CD4-positive, alpha-beta memory T cell (primary cell): ENCODE measurements at places on chromosomes 1 and 21. TPM values are rescaled to one million over a fixed set of nuclear protein-coding genes. Genes with fewer than 3 reads are reported as not detected.

DNA sequence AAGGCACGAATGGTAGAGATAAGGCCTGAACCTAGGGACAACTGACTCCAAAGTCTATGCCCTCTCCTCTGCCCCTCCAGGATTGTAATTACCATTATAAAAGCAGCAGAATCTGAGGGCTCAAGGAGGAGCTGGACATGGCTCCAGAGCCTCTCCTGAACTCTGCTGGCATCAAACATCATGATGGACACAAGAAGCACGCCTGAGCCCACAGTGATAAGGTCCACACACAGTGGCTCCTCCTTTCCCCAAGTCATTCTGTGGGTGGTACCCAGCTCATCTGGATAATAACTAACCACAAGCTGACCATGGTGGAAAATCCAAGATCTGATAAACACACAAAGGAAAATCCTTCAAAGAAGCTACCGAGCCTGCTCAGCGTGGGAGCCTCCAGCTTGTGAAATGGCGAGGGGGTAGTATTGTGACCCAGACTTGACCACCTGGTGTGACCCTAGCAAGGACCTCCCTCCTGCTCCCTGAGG, 85.2 kb downstream of the HIVEP3 start:
- DNase-seq = no peak

- no peak for DNase-seq
Observed at GRCh38 chr1:221165839-221166500, 286.7 kb downstream of the HLX start.

The LCE6A gene
- total RNA-seq = not detected

The HIVEP3 gene
- total RNA-seq = 10.5 TPM

GRCh38 chr21:46518983-46519583, 60.4 kb downstream of the DIP2A start:
- no peak for DNase-seq

The CFAP141 gene
- total RNA-seq = not detected

DNA sequence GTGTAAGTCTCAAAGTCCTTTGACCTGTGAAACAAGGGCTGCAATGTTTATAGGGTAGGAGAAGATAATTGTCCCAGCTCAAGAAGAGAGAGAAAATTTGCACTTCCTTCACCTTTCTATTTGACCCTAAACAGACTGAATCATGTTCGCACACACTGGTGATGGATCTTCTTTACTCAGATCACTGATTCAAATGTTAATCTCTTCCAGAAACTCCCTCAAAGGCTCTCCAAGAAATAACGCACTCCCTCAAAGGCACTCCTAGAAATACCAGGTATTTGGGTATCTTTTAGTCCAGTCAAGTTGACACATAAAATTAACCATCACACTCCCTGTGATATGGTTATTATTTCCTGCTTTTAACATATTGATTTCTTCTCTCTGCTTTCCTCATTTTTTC, 30.5 kb upstream of the PTGS2 start:
- DNase-seq = no peak

GRCh38 chr1:66750577-66750976, 1.7 kb upstream of the DYNLT5 start:
- DNase-seq = no peak

GRCh38 chr1:173914366-173914871, 2.7 kb downstream of the SERPINC1 start:
- DNase-seq = peak; percentile 10

GRCh38 chr1:10338611-10339010, 60.3 kb upstream of the PGD start:
- DNase-seq = no peak

DNA sequence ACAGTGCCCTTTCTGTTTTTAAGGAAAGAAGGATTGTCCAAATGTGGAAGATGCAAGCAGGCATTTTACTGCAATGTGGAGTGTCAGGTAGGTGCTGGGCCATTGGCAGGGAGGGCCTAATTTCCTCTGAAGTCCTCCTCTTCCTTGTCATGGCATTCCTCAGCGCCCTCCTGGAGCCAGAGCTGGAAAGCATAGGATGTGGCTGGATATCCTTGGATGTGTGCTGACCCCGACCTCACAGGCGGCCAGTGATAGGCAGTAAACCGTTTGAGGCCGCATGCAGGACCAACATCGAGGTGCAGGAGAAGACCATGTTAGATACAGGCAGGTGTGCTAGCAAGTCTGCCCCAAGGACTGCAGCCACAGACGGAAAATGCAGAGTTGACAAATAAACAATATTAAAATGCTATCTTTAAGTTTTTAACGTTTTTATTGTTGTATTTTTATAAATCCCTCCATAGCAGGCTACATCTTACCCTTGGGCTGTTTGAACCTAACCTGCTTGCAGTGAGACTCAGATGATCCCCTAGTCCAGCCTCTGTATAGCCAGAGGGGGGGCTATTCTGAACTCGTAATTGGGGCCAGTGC, 24.3 kb downstream of the SMYD2 start:
- no peak for DNase-seq

DNA sequence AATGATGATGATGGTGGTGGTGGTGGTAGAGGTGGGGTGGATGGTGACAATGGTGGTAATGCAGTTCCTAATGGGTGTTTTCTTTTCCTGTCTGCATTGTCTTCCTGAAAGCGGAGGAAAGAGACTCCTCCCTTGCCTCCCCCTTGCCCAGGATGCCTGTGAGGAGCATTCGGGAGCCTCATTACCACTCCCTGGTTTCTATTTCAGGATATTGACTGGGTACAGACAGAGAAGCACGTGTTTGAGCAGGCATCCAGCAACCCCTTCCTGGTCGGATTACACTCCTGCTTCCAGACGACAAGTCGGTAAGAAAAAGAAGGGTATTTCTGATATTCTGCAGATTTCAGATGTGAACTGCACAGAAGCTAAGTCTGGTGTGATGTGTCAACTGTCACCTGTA, 38.8 kb downstream of the FAAP20 start:
- no peak for DNase-seq

DNA sequence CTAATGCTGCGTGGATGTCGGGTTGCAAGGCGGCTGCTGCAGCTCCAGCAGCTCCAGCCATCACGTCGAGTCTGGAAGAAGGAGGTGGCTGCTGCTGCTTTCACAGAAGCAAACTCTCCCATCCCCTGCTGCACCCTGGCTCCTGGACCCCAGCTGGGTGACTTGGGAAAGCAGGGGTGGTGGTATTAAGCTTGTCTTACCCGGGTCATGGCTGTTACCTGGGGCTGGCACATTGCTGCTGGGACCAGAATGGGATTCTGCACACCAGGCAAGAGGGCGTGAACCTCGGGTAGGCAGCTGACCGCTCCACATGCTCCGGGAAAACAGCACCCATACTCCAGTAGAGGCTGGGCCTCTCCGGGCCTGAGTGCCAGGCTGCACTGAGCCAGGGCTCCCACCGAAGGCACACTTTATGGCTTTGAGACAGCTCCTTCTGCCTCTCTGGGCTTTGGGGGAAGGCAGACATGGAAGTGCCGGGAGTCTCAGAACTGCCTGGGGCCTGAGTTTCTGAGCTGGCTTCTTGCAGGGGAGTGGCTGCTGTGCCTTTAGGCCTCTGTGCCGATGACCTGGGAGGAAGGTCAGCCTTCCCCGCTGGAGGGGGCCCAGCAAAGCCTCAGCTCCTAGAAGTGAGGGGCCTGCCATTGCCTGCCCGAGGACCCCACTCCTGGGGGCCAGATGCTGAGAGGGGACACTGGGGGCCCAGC, 1.2 kb downstream of the SMIM1 start:
- DNase-seq = no peak

DNA sequence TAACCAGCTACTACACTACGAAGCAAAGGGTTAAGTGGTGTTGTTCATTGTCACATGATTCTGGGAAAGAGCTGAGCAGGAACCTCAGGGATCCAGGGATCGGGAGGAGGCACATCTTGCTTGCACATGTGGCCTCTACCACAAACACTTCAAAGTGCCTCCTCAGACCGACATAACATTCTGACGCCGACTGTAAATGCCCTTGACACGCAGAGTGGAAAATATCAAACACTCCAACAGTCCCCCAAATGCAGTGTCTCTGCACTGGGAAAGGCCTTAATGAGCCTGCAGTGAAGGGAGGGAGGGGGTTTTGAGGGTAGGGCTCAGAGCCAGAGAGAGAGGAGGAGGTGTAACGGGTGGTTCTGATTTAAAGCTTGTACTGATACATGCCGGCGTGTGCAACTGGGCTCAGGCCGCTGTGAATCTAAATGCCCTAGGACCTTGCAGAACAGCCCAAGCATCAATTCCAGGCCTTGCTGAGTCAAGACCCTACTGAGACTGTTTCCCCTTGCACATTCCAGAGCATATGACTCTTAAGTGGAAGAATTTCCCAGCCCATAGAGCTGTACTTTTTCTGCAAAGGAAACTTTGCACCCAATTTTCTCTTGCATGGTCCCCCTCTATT, 163.7 kb downstream of the NTMT2 start:
- DNase-seq = no peak

- no peak for DNase-seq
Observed at GRCh38 chr1:101017448-101017847, 8.1 kb downstream of the DPH5 start.

- no peak for DNase-seq
Observed at GRCh38 chr1:23081376-23081775, 62.1 kb downstream of the KDM1A start.

DNA sequence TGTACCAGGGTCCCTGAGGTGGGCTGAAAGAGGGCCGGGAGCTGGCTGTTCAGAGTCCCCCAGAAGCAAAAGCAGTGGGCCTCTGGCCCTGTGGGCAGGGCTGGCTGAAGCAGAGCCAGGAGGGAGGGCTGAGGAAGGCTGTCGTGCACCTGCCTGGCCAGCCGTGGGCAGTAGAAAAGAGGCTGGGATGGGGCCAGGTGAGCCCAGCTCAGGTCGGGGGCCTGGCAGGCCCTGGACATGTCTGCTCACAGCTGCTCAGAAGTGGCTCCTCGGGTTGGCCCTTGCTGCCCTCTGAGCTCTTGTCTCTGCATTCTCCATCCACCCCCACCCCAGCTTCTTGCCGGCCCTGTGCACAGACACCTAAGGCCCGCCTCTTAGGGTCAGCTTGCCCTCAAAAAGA, 60.0 kb downstream of the TCP10L start:
- DNase-seq = no peak

The FAM131C gene
- not detected for total RNA-seq

GRCh38 chr1:77103486-77103885, 115.7 kb downstream of the PIGK start:
- no peak for DNase-seq

- DNase-seq = no peak
Observed at GRCh38 chr1:33361532-33362235, 40.8 kb upstream of the A3GALT2 start.

- DNase-seq = peak; percentile 56
Observed at GRCh38 chr21:42818328-42818749, 61.0 kb downstream of the WDR4 start.

- no peak for DNase-seq
Observed at GRCh38 chr1:6105763-6106162, 60.1 kb downstream of the KCNAB2 start.

The S100A3 gene
- total RNA-seq = not detected

DNA sequence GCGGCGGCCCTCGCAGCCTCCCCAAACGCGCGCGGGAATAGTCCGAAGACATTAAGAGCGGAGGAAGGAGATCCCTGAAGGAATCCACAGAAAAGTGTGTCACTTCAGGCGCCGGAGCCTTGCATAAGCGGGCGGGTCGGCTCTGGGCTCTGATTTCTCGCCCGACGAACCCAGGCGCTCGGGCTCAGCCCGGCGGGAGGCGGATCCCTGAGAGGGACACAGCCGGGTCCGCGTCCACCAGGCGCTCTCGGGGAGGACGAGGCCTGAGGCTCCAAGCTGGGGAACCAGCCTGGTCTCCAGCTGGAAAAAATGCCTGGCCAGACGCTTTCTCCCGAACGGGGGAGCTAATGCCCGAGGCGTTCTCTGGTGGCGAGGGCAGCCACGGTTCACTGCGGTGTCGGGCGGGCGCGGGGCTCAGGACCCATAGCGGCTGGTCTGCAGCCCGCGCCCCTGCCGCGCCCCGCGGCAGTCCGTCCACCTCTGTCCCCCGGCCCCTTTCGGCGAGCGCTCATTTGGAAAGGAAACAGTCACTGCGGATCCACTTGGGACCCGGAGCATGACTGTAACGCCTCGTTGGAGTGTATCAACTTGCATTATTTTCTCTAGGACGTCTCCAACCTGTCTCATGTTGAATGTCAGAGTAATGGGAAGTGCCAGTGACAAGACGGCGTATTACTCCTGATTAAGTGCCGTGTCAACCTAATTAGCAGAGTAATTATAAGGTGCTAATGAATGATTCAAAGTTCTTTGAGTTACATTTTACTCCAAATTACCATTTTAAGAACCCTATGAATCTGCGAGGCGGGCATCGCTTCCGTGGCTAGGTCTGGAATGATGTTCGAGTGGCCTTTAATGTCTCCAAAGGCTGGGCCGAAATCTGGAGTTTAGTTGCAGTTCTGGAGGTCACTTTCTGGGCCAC, 1.6 kb upstream of the BARHL2 start:
- DNase-seq = no peak

DNA sequence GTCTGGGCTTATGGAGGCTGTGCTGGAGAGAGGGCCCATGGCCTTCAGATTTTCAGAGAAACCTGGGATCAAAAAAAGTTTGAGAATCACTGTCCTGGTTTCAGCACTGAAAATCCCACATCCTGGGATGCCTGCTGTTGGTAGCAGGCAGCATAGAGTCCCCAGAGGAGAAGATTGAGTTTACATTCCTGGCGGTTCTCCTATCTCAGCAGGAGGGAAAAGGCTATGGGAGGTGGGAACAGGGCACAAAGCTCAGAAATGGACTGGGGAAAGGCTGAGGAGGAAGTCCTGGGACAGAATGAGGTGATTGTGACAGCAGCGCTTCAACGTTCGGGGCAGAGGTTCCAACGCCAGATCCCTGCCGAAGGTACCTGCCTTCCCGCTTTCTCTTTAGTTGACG, 103.4 kb downstream of the ETS2 start:
- DNase-seq = no peak

DNA sequence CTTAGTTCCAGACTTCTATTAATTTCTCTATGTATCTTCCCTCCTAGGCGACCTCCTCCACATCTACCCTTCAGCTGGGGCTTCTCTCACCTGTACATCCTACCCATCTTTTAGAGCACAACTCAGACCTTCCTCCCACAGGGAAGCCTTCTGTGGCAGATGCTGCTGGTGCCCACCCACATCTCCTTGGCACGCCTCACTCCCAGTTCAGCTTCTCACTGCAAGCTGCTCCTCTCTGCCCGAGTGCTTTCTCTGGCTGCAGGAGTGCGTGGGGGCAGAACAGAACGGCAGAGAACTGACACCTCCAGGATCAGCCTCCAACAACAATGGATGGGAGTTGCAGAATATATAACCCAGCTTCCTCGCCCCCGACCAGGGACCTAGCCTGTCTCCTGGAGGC, 36.5 kb downstream of the ZBTB18 start:
- DNase-seq = no peak

DNA sequence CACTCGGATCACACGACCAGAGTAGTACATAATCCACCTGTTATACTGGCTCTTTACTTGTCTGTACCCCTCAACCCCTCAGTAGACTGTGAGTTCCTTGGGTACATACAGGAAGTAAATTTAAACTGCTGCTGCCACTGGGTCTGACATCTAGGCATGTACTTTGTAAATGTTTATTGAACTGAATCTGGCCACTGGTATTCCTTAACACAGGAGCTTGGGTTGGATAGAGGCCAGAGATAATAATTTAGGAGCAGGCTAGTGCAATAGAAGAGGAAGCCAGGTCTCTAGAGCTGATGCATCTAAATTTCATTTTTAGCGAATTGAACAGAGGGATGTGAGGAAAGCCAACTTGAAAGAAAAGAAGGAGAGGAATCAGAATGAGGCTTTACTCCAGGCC, 12.4 kb downstream of the TTC4 start:
- no peak for DNase-seq

The EPS8L3 gene
- not detected for total RNA-seq

GRCh38 chr1:157829210-157829609, 9.3 kb upstream of the FCRL1 start:
- no peak for DNase-seq

The NUCKS1 gene
- 117 TPM for total RNA-seq

GRCh38 chr1:85417876-85418275, 47.1 kb downstream of the DDAH1 start:
- DNase-seq = no peak
